ENCODE measurements at places on chromosomes 5 and 9. TPM values are rescaled to one million over a fixed set of nuclear protein-coding genes. Genes with fewer than 3 reads are reported as not detected.

Gene SLC46A2
- total RNA-seq = not detected

Gene EIF4EBP3
- not detected for total RNA-seq

Gene RASGRF2
- not detected for total RNA-seq

Gene EDIL3
- 75.7 TPM for total RNA-seq

Gene SLC36A3
- total RNA-seq = not detected

Gene TNC
- 0.67 TPM for total RNA-seq

Gene CDH10
- 0.53 TPM for total RNA-seq

Gene CCL27
- not detected for total RNA-seq

Gene MXD3
- total RNA-seq = 81.3 TPM

Gene TAF11L10
- not detected for total RNA-seq

Gene LRRC19
- total RNA-seq = not detected

Gene PTGS1
- not detected for total RNA-seq

Gene PCDHGA8
- total RNA-seq = 0.31 TPM

Gene TAS2R1
- total RNA-seq = not detected

Gene CDO1
- total RNA-seq = not detected

Gene CCDC171
- total RNA-seq = 4.5 TPM

Gene AMBP
- 0.79 TPM for total RNA-seq

Gene RLN2
- total RNA-seq = not detected

Gene NDUFB6
- total RNA-seq = 119 TPM

Gene LIFR
- total RNA-seq = 66.1 TPM

Gene MLANA
- total RNA-seq = not detected

Data from A172 (cell line).